ENCODE measurements at places on chromosomes 12 and 14. TPM values are rescaled to one million over a fixed set of nuclear protein-coding genes. Genes with fewer than 3 reads are reported as not detected.

GRCh38 chr14:103688906-103689902 lies 26.0 kb downstream of the XRCC3 start:
- DNase-seq = no peak
- H3K4me3 ChIP-seq = no peak overlapping the region
- H3K36me3 ChIP-seq = no peaks in the 10 kb centered on the region
- H3K4me1 ChIP-seq = no peaks in the 10 kb centered on the region

DNA sequence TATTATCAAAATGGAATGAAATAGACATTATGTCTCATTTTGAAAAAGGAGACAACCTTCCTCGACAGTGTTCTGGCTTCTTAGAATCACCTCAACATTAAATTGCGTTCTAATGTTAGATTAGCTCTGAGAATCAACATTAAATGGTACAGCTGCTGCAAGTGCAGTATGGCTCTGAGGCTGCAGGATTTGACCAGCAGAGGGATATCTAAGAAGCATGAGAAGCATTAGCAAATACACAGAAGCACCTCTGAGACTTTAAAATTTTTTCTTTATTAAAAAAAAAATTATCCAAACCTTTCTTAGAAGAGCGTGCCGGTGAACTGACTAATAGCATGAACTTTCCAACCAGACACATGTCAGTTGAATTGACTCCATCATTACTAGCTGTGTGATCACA lies 253.4 kb upstream of the LRIG3 start:
- H3K4me1 ChIP-seq = no peaks in the 10 kb centered on the region
- H3K36me3 ChIP-seq = no peaks in the 10 kb centered on the region
- H3K4me3 ChIP-seq = no peak overlapping the region
- no peak overlapping the region for H3K27ac ChIP-seq
- no peak for DNase-seq

DNA sequence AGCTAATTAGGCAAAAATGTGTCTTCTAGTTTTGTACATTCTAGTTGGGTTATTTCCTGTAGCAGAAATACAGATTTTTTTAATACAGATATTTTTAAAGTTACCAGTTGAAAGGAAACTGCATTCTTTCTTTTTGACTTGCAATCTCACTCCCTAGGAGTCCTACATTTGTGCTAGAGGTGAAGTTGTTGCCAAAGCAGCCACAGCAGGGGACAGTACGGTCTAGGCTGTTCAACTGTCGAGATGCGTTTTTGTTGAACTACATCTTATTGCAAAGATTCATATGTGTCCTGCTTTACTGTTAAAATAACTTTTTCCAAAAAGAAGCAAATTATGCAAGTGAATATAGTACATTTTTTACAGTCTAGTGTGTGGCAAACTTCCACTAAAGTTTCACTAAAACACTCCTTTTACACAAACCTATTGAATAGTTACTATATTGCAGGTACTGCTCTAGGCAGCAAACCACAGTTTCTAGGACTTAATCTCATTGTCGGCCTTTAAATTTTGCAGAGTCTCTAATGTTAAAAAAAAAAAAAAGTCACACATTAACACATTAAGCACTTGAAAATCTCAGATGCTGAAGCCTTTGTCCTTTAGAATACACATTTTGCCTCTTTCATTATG lies 30.2 kb upstream of the SRGAP1 start:
- H3K4me1 ChIP-seq = no peaks in the 10 kb centered on the region
- H3K4me3 ChIP-seq = no peak overlapping the region
- DNase-seq = no peak
- H3K27ac ChIP-seq = no peak overlapping the region
- H3K27me3 ChIP-seq = no peaks in the 10 kb centered on the region
- H3K36me3 ChIP-seq = no peaks in the 10 kb centered on the region

Gene CCDC91
- 21.6 TPM for total RNA-seq

Gene SYT1
- 1.2 TPM for total RNA-seq

Gene USP44
- 0.14 TPM for total RNA-seq

DNA sequence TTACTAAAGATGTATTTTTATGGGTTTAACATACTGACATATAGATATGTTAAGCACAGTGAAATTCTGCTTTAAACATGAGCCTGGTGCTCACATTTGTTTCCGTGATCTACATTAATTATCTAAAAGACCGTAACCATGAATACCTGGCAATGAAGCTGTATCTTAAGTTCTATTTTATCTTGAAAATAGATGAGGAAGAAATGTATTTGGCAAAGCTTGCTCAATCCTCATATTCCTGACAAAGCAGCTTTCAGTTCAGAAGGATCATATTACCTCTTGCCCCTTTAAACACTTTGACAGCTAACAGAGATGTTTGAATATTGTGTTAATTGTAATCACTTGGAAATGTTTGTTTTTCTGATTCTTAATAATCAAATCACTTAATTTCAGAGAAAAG lies 9.8 kb downstream of the EPYC start:
- H3K4me1 ChIP-seq = no peaks in the 10 kb centered on the region
- H3K27me3 ChIP-seq = no peaks in the 10 kb centered on the region
- no peak overlapping the region for H3K4me3 ChIP-seq

DNA sequence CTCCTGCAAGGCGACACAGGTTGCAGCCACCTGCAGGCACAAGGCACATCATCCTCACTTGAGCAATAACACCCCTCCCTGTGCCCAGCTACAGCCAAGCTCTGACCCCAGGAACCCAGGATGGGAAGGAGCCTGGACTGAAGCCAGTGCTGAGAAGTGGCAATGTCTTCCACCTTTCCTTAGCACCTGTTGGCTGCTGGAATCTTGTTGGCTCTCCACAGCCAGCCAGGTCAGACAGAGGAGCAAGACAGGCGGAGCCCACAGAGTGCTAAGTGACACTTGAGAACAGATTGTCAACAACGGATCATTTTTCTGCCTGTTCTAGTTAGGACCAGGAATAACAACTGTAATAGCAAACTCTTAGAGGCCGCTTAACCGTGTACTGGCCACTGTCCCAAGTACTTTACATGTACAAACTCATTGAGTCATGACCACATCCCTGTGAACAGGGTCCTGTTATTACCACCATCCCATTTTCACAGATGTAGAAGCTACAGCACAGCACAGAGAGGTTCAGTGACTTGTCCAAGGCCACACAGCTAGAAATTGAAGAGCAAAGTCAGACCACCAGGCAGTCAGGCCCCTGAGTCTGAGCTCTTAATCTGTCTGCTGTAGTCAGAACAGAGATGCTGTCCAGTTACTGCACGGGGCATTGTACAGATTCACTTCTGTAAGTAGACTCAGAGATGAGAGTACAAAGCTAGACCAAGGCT lies 45.6 kb downstream of the RNFT2 start:
- H3K36me3 ChIP-seq = no peaks in the 10 kb centered on the region
- H3K4me3 ChIP-seq = no peak overlapping the region
- no peaks in the 10 kb centered on the region for H3K4me1 ChIP-seq
- H3K27ac ChIP-seq = no peak overlapping the region

DNA sequence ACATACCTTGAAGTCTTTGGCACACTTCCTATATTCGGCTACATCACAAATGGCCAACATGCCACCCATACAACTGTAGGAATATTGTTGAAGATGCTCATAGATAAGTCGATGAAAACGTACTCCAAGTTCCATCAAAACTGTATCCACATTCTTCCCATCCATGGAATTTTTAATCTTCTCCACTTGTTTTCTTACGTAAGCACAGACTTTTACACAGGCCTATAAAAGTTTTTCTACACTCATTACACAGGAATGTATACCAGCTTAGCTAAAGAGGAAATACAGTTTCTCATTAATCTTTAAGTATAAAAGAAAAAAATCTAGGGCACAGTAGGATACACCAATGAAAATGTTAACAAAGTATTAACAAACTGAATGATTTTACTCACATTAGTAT lies 59.1 kb downstream of the EXOC5 start:
- no peaks in the 10 kb centered on the region for H3K4me1 ChIP-seq
- no peak for DNase-seq
- no peak overlapping the region for H3K27ac ChIP-seq

Gene MYF5
- total RNA-seq = not detected

Gene RFX4
- not detected for total RNA-seq

- H3K27ac ChIP-seq = no peak overlapping the region
- H3K4me3 ChIP-seq = no peak overlapping the region
- no peaks in the 10 kb centered on the region for H3K36me3 ChIP-seq
- DNase-seq = no peak
- peaks cover 1% of the 10 kb centered on the region for H3K27me3 ChIP-seq
Measured at GRCh38 chr12:108462686-108463085, 52.4 kb upstream of the FICD start.

GRCh38 chr12:112239881-112240280 lies 114.5 kb downstream of the TRAFD1 start:
- no peak overlapping the region for H3K27ac ChIP-seq
- H3K27me3 ChIP-seq = no peaks in the 10 kb centered on the region
- H3K4me1 ChIP-seq = no peaks in the 10 kb centered on the region
- H3K36me3 ChIP-seq = peaks cover 1% of the 10 kb centered on the region

GRCh38 chr12:65343230-65343629 lies 64.7 kb downstream of the MSRB3 start:
- H3K27ac ChIP-seq = no peak overlapping the region
- H3K36me3 ChIP-seq = no peaks in the 10 kb centered on the region
- no peak for DNase-seq
- no peaks in the 10 kb centered on the region for H3K4me1 ChIP-seq
- H3K27me3 ChIP-seq = no peaks in the 10 kb centered on the region

- H3K27ac ChIP-seq = no peak overlapping the region
- H3K4me1 ChIP-seq = no peaks in the 10 kb centered on the region
- no peaks in the 10 kb centered on the region for H3K27me3 ChIP-seq
- no peak overlapping the region for H3K4me3 ChIP-seq
Measured at GRCh38 chr14:30443368-30444007, 115.5 kb upstream of the G2E3 start.

DNA sequence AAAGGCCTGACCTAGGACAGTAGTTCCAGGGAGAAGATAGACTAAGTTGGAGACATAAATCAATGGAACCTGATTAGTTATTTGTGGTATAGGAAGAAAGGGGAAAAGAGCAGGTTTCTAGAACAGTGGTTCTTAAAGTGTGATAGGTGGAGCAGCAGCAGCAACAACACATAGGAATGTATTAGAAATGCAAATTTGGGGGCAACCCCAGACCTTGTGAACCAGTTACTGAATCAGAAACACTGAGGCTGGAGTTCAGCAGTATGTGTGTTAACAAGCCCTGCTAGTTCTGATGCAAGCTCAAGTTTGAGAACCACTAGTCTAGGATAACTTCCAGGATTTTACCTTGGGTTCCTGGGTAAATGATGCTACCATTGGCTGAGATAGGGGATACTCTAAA lies 308.7 kb downstream of the EMP1 start:
- H3K4me1 ChIP-seq = peaks cover 14% of the 10 kb centered on the region
- no peak overlapping the region for H3K4me3 ChIP-seq
- no peak for DNase-seq
- H3K36me3 ChIP-seq = no peaks in the 10 kb centered on the region

Data from Caco-2 (cell line).